ENCODE measurements at places on chromosomes 2 and 18. TPM values are rescaled to one million over a fixed set of nuclear protein-coding genes. Genes with fewer than 3 reads are reported as not detected.

GRCh38 chr2:100818003-100818605 lies 1.8 kb upstream of the NPAS2 start:
- DNase-seq: no peak

DNA sequence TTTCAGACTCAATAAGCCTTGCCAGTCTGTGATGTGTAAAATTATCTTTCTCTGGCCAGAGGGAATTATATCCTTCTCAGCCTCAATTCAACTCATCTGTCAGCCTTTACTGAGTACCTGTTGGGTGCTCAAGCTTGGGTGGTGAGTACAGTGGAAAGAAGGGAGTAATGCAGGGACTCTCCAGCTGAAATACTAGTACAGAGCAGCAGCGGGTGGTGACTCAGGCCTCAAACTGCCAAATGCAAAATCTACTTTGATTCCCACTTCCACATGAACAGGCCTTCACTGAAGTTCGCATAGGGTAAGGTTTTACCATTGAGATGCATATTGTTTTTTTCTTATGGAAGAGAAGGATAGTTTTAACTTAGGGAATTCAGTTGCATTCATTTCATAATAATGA lies 326.8 kb downstream of the LRRTM1 start:
- DNase-seq: no peak

DNA sequence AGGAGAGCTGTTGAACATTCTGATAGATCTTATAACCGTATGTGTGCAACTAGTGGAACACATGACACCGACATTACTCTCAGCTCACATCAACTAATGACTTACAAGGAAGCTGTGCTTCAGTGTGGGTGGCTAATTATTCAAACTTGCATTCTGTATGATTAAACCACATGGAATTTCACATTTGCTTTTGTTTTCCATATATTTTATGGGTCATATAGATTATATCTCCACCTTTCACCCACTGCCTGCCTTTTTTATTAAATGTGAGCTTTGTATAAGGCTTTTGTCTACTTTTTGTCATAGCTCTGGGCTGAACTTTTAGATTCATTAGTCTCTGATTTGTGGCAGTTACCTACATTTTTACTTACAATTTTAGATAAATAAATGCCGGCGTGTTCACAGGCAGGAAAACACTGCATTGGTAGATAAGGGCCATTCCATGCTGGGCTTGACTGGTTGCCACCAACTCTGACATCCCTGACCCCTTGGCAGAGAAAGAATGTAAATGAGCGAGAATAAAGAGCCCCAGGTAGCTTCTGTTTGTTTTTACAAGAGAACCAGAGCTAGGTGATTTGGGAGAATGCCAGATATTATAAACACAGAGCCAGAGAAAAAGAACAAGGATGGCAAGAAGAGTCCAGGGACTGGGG lies 35.7 kb downstream of the LYPD6 start:
- no peak for DNase-seq

DNA sequence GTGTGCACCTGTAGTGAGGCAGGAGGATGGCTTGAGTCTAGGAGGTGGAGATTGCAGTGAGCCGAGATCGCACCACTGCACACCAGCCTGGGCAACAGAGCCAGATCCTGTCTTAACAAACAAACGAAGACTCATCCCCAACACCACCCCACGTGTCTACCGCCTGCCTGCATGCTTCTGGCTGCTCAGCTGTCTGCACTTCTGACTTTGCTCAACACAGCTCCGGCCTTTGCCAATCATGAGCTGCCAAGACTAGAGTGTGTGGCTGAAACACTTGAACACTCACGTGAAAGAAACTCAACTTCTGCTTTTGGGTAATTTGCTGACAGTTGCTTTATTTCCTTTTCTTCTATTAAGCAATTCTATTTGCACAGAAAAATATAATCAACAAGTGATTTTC lies 32.1 kb upstream of the SP3 start:
- DNase-seq: peak; percentile 94

DNA sequence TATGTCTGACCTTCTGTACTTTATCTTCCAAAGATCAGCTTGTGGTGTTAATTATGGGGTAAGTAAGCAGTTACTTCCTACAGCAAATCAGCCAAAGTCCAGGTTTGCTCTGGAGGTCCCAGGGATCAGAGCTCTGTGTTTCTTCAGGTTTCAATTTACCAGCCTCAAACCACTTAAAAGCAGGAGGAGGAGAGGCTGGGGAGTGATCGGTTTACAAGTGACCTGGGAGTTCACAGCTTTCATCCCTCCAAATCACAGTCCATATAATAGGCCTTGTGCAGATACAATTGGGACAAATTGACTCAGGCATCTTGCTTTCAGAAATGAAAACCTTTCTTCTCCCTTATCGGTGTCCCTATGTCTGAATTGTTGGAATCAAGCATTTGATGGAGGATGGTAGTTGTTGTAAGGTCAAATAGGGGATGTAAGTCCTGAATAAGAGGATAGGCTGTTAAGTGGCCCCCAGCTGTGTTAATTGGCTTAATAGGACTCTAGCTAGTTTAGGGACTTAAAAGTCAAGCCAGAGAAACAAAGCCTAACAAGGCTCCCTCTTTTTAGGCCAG lies 188.0 kb upstream of the NT5C1B start:
- no peak for DNase-seq

GRCh38 chr2:86764661-86765309 lies 25.9 kb downstream of the CD8A start:
- DNase-seq: no peak

DNA sequence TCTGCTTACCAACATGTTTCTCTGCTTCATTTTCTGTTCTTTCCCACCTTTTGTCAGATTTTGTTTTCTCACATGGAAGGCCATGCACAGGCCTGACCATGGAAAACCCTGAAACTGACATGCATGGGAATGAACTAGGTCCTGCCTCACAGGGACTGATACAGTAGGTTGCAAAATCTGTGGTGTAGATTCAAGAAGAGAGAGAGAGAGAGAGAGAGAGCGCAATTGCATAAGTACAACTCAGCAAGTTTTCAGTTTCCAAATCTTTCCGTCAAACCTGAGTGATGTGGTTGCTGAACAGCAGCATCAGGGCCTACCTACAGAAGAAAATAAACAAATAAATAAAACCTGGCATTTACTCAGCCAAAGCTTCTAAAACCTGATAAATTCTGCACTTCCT lies 87.5 kb upstream of the RNF152 start:
- DNase-seq: no peak

DNA sequence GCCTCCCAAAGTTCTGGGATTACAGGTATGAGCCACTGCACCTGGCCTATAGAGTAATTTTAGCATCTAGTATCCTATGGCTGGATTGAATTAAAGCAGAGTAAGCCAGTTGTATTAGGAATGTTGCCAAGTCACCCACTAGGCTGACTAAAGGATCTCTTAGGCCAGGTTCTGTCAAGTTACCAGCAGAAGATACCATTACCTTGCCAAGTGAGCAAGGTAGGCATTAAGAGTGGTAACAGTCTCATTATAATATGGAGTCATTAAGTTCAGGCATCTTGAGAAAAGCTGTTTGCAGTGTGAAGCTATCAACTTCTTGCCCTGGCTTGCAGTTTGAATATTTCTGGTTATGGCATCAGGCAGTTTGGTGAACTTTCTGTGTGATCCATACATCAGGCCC lies 37.0 kb upstream of the MTCL1 start:
- DNase-seq: no peak

DNA sequence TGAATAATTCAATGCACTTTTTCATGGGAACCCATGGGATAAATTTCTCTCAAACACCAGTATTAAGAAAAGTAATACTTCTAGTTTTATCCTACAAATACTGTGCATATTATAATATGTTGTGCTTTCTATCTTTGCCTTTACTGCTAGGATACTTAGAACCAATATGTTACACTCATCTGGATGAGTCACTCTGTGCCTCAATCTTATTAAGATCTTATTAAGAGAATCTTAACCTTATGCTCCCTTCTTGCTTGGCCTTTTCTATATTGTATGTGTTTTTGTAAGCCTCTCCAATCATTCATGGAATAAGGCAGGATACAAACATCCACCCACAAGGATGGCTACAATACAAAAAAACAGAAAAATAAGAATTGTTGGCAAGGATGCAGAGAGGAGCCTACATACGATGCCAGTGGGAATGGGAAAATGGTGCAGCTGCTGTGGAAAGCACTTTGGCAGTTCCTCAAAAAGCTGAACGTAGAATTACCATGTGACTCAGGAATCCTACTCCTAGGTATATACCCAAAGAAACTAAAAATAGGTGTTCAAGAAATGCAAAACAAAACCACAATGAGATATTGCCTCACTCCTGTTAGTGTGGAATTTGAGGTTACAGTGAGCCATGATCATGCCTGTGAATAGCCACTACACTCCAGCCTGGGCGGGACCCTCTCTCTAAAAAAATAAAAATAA lies 10.7 kb upstream of the TWSG1 start:
- DNase-seq: no peak

DNA sequence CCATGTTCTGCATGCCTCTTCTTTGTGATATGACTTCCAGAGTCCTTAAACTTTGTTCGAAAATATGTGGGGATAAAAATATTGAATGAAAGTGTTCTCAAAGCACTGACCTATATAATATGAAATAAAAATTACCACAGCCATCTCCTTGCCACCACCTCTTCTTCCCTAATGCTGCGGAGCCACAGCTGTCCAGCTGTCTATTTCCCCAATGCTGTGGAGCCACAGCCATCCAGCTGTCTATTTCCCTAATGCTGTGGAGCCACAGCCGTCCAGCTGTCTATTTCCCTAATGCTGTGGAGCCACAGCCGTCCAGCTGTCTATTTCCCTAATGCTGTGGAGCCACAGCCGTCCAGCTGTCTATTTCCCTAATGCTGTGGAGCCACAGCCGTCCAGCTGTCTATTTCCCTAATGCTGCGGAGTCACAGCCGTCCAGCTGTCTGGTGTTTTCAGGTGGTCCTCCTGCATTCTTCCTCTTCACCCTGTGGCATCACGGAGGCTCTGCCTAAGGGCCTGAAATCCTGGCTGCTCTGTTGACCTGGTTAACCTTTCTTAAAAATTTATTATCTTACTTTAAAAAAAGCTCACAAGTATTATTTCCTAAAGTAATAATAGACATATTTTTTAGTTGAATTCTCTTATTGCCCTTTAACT lies 266.1 kb upstream of the MEX3C start:
- no peak for DNase-seq

- DNase-seq: no peak
These were observed 144.2 kb upstream of the CDH7 start for GRCh38 chr18:65606551-65607130.

DNA sequence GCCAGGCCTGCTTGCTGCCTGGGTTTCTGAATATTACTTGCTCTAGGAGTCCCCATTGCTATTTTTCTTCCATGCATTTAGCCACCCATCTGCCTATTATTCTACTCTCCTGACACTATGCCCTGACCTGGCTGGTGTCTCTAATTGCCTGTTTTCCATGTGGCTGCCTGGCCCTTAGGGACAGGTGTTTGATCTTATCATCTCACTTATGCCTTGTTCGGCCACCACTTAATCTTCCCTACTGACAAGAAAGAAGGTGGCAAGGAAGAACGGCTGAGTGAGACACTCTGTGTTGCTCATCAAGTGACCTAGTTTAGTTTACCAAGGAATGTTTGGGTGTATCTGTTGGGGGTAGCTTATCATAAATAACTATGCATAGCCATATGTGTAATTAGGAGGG lies 50.4 kb upstream of the RAPH1 start:
- DNase-seq: no peak

The RFTN2 gene
- polyA plus RNA-seq: 0.93 TPM

The PMAIP1 gene
- 10.1 TPM for polyA plus RNA-seq

The CCDC141 gene
- polyA plus RNA-seq: 0.30 TPM

The FBXO36 gene
- polyA plus RNA-seq: 0.59 TPM

Measured in spleen (tissue), 13 donors.